Right cardiac atrium (tissue), 5 donors: ENCODE measurements at places on chromosomes 16 and 17. TPM values are rescaled to one million over a fixed set of nuclear protein-coding genes. Genes with fewer than 3 reads are reported as not detected.

The PLA2G10 gene
- not detected for polyA plus RNA-seq

- DNase-seq = no peak
Observed at GRCh38 chr17:73249700-73250099, 12.0 kb downstream of the CPSF4L start.

DNA sequence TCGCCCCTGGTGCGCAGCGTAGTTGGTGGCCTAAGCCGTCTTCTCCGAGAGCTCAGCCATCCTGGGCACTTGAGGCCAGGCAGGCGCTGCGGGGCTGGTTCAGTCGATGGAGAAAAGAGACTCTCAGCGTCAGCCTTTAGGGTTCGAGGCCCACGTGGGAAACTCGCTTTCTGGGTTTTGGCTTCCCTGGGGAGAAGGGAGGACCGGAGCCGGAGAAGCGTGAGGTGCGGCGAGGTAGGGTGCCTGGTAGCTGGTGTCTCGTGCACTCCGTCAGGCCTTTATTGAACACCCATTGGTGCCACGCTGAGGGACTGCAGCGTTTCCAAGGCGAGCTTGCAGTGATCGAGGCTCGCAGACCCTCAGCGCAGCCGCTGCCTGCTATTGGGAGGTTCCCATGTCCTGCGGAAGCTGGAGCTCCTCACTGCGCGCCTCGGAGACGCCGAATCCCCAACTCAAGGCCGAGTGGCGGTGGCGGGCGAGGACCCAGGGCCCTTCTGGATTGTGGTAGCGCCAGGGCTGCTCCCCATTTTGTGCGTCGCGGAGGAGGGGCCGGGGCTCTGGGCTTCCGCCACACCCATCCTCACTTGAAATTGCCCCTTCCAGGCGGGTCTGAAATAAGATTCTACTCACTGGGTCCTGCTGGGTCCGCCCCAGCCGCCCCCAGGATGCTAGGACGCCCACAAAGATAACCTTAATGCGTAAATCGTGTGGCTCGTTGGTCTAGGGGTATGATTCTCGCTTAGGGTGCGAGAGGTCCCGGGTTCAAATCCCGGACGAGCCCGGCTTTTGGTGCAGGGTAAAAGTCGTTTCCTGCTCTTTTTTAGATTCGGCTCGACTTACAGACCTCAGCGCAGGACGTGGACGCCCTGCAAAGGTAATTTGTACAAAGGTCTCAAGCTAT is 1.2 kb downstream of the OR1F1 start:
- DNase-seq = no peak

DNA sequence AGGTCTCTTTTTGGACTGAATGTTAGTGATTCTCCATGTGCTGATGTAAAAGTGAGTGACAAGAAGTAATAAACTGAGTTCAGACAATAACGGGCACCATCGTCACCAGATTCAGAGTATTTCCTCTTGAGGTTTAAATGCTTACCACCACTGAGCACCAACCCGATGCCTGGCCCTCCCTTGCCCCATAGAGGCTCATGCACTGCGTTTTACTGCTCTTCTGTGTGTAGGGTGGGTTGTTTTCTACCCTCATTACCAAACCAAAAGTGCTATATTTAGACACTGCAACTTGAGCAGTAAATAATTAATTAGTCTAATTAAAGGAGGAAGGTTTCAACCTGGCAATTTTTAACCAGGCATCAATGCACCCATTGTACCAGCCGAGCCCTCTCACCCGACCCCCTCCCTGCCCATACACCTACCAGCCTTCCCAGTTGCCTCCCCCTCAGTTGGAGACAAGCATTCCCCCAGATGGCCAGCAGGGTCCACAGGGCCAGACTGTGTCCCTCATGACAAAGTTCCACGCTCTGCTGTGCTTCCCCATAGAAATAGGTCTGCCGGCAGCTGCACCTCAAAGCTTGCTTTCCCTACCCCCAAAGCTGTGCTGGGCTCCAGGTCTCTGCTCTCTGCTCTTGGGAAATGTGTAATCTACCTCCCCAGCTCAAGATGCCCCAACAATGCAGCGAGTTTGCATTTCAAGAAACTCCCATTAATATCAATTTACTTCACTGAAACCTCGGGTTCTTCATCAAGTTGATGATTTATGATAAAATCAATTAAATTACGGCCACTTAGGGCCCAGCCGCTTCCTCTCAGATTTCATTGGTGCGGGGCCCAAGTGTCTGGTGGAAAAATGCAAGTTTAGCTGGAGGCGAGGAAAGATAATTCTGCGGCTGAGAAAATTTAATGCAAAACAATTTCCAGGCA is 16.0 kb downstream of the HOXB4 start:
- no peak for DNase-seq

GRCh38 chr17:63658366-63658765 is 36.1 kb downstream of the MAP3K3 start:
- DNase-seq = no peak

DNA sequence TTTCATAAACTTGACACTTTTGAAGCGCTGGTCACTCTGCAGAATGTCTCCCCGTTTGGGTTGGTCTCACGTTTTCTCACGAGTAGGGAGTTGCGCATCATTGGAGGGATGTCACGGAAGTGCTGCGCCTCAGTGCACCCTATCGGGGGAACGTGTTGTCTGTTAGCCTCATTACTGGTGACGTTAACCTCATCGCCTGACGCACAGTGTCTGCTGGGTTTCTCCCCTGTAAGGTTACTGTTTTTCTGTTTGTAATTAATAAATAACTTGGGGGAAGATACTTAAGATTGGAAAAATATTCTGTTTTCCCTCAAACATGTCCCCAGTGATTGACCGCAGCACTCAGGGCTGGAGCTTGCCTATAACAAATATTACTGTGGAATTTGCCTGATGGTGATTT is 26.7 kb downstream of the VAC14 start:
- no peak for DNase-seq

DNA sequence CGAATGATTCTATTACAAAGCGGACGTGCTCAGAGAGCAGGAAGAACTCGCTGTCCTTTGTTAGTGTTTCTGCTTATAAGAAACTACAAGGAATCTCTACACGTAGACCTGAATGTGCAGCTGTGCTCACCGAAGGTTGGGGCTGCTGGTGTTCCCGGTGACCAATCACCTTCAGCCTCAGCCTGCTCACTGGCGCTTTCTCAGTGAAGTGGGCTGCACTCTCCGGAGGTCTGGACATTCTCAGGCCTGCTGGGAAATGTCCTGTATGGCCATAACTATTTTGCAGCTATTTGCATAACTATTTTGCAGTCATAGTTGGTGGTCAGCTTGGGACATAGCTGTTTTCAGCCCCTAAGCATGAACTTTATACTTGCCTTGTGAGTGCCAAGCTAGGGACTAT is 9.7 kb upstream of the CIAO3 start:
- peak; percentile 4 for DNase-seq

DNA sequence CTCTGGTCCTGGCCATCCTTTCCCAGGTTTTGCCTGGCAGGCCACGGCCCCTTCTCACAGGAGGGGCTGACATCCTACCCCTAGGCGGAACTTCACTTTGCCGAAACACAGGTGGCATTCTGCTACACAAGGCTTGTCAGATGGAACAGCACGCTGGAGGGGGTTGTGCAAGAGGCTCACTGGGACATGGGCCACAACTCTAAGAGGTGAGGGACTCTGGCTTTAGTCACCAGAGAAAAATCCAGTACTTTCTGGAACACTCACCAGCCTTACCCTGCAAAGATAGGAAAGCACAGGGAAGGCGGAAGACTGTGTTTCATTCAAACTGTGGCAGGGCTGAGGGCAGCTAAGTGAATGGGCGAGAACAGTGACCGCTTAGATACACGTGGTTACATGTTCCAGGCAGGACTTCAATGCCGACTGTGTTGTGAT is 18.3 kb downstream of the CDC42EP4 start:
- peak; percentile 65 for DNase-seq

DNA sequence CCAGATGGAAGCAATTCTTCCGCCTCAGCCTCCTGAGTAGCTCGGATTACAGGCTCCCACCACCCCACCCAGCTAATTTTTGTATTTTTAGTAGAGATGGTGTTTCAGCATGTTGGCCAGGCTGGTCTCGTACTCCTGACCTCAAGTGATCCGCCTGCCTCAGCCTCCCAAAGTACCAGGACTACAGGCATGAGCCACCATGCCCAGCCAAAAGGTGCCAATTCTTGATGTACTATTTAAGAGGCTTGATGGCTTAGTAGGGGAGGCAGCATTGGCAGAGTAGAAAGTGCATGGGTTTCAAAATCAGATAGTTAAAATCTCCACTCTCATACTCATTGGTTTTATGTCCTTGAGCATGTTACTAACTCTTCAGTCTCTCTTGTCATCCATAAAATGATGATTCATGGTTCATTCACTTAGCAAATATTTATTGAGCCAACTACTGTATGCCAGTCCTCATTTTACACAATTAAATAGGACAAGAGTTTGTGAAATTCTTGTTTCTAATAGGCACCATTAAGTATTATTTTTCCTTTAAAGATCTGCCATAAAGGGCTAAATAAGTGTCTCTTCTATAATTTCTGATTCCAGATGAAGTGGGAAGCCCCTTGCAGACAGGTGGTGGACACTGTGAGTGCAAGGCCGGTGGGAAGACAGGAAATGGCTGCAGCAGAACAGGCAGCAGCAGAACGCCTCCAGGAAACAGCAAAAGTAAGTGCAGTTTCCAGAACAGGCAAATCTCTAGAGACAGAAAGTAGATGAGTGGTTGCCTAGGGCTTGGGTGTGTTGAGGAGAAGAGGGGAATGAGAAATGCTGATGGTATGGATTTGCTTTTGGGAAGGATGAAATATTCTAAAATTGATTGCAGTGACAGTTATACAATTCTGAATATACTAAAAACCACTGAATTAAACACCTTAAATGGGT is 8.2 kb upstream of the RPL27 start:
- no peak for DNase-seq

- no peak for DNase-seq
Observed at GRCh38 chr16:29852654-29853053, 10.4 kb downstream of the CDIPT start.

- DNase-seq = no peak
Observed at GRCh38 chr16:29665294-29666077, 2.4 kb downstream of the SPN start.

DNA sequence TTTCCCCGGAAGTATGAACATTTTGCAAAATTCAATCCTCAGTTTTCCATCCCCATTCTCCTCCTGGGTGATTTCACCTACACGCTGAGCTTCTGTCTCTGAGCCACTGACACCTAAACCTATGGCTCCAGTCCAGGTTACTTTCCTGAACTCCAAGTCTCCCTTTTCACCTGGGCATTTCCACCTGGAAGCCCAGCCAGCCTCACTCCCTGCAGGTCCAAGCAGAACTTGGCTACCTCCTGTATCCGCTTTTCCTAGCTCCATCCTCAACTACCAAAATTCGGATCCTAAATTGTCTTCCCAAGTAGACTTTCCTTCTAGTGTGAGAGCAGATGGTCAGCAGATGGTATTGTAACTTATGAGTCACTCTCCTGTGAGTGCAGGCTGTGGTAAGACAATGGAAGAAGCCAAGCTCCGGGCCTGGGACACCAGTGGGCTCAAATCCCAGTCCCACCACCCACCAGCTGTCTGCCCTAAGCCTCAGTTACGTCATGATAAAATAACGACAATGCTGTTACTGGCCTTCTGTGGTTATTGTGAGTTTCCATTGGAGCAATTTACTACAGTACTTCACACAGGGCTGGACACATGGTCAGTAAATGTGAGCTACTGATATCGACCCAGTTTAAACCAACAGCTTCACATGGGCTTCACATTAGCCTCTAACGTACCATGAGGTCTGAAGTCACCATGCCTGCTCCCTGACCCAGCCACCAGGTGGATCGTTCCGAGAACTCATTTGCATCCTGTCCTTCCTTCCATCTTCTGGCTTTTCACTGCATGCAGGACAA is 33.3 kb downstream of the PECAM1 start:
- DNase-seq = peak; percentile 76
